ENCODE measurements at places on chromosomes 2 and 18. TPM values are rescaled to one million over a fixed set of nuclear protein-coding genes. Genes with fewer than 3 reads are reported as not detected.

GRCh38 chr2:133571249-133571648 is 3.0 kb upstream of the NCKAP5 start:
- no peak for DNase-seq

The IL36B gene
- not detected for total RNA-seq

DNA sequence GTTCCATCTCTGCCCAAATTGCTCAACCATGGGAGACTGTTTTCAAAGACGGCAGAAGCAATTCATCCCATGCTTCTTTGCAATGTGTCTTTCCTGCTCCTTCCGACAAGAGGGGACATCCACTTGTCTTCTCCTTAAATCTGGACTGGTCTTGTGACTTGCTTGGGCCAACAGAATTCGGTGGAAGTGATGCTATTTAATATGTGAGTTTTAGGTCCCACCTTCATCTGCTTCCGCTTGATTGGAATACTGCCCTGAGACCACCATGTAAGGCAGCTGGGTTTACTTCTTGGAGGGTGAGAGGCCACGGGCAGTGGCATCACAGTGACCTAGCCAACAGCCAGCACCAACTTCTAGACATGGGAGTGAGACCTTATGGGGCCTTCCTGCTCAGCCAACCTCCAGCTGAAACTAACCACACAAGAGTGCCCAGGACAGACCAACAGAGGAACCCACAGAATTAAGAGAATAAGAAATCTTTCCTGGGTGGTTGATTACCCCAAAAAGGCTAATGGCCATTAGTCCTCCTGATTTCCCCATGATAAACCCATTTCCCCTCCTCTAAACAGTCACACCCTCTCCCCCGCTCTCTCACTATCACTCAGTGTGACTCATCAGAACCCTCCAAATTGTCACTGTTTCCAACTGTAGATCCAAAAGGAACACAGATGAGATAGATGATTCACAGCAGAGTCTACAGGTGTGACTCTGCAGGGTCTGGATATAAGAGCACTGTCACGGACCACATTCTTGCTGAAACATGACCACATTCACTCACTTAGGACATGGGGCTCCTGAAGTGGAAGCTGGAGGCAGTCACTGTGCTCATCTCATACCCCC is 16.2 kb upstream of the RHOB start:
- DNase-seq = no peak

- DNase-seq = no peak
Measured at GRCh38 chr2:9410108-9410507, 13.2 kb downstream of the ITGB1BP1 start.

- DNase-seq = no peak
Measured at GRCh38 chr18:43887491-43887890, 610.2 kb upstream of the SYT4 start.

GRCh38 chr2:42114091-42114490 is 55.1 kb upstream of the EML4 start:
- DNase-seq = no peak

- DNase-seq = no peak
Measured at GRCh38 chr2:177471990-177472389, 79.4 kb downstream of the AGPS start.

The CENPA gene
- 33.7 TPM for total RNA-seq

The ARHGAP28 gene
- total RNA-seq = not detected

- DNase-seq = no peak
Measured at GRCh38 chr18:12155996-12156395, 62.4 kb downstream of the ANKRD62 start.

DNA sequence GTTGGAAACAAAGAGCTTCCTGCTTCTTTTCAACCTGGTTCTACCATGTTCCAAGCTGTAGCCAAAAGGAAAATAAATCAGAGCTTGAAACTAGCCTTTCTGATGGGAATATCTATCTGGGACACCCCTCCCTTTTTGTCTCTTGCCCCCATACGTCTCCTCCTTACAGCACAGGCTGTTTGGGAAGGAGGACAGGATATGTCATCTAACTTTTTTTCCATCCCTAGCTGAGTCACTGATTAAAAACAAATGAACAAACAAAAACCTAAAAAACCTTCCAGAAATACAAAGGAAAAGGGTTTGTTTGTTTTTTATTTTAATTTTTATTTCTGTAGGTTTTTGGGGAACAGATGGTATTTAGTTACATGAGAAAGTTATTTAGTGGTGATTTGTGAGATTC is 151.6 kb downstream of the FAM210A start:
- no peak for DNase-seq

DNA sequence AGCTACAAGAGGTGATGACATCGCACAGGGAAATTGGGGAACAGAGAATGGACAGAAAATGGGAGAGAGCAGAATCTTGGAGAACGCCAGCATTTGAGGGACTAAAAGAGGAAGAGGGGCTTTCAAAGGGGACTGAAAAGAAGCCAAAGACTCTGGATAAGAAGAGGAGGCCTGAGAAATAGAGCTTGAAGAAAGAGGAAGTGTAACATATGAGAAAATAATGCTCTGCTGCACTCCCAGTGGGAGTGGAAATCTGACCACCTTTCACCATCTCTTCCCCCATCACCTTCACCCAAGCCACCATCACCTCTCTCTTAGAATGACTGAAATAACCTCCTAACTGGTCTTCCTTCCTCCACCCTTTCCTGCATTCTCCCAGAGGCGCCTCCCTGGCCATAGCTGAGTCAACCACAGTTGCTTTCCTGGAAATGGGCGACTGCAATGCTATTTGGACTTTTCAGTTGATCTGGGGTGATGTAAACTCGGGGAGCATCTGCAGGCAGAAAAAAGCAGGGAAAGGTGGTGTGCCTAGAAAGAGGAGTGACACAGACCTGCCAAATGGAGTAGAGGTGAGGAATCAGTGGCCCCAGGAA is 16.8 kb downstream of the CXCR1 start:
- peak; percentile 7 for DNase-seq

Measured in GM12878 (cell line).